ENCODE measurements at places on chromosomes 16 and 17.

- peak; percentile 71 for DNase-seq
These were observed 879 bp downstream of the SOCS1 start for GRCh38 chr16:11254913-11255736.

GRCh38 chr16:85544016-85544415, 69.1 kb upstream of the GSE1 start:
- no peak for DNase-seq

- no peak for DNase-seq
These were observed 214.3 kb upstream of the CDH5 start for GRCh38 chr16:66152181-66152580.

GRCh38 chr17:55926276-55926990, 175.6 kb downstream of the PCTP start:
- DNase-seq = no peak

DNA sequence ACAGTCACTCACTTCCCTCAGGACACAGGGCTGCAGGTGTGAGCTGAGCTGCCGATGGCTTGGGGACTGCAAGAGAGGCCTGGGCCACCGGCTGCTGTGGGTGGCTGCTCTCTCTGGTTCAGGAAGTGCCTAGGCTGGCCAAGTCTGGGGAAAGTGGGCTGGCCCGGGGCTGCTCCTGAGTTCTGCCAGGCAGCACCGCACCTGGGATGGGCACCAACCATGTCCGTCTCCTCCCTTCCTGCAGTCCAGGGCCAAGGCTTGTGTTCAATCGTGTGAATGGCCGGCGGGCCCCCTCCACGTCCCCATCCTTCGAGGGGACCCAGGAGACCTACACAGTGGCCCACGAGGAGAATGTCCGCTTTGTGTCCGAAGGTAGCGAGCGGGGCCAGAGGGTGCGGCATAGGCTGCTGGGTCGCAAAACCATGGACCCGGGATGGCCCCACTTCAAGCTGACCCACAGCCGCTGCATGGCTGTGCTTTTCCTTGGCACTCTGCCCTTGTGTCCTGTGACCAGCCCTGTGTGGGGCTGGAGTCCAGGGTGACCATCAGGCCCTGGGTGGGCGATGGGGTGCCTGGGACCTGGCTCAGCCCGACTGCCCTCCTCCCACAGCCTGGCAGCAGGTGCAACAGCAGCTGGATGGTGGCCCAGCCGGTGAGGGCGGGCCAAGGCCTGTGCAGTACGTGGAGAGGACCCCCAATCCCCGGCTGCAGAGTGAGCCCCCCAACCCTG, 1.8 kb upstream of the WDR90 start:
- no peak for DNase-seq

DNA sequence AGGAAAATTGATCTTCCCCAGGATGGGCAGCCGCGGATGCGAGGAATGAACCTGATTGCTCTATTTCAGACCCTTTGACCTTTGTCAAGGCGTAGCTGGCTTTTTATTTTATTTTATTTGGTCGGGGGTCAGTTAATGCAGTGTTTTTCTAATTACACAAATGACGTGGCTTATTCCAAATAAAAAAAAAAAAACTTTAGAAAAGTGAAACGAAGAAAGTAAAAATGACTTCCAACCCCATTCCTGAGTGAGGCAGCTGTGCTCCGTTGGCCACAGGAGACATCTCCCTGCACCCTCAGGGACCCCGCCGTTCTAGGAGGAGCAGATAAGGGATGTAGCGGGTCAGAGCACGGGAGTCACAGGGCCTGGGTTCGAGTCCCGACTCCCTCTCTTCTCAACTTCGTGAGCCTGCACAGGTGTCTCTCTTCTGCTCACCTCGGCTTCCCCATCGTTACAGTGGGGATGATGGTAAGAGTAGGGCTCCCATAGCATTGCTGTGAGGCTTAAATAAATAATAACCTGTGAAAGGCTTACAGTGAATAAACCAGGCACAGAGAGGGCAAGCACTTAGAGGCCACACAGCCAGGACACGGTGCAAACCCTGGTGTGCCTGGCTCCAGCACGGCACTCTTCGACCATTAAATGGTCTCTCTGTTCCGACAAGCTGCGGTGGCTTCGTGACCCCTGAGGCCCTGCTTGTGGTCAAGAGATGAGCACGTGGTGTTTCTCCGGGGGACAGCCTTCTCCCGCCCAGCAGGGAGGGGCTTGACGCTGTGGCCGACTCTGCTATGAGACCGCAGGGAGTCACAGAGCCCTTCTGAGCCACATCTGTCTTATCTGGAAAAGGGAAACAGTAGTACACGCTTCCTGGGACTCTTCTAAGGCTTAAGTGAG, 10.2 kb downstream of the FOXF1 start:
- no peak for DNase-seq

DNA sequence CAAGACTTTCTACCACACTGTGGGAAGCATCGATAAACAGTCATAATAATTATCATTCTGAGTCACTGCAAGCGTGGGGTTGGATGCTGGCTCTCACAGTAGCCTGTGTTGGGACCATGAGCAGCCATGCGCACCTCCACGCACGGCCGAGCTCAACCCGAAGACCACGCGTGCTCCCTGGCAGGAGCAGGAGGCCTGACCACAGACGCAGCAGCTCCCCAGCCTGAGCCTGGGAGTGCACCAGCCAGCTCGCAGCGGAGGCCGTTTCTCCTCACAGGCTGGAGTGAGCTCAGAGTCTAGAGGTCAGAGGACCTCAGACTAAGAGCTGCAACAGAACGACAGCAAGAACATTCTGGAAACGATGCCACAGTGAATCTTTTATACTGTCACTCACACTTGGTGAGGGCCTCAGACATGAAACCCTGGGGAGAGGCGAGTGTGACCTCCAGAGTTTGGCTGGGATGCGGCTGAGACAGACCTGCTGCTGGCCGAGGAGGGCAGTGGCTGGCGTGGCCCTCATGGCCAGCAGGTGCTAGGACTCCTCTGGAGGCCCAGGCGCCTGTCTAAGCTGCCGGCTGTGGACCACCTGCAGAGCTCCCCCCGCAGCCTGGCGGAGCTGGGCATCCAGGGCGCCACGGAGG, 6.0 kb downstream of the NDUFAF8 start:
- DNase-seq = no peak
